Stimulated activated CD8-positive, alpha-beta memory T cell treated with anti-CD3 and anti-CD28 coated beads, Interleukin-15, amount 100 ng/mL, for 24 hours (primary cell): ENCODE measurements at places on chromosomes 11 and 22.

GRCh38 chr11:115929618-115930129 is 425.5 kb upstream of the CADM1 start:
- DNase-seq: no peak

DNA sequence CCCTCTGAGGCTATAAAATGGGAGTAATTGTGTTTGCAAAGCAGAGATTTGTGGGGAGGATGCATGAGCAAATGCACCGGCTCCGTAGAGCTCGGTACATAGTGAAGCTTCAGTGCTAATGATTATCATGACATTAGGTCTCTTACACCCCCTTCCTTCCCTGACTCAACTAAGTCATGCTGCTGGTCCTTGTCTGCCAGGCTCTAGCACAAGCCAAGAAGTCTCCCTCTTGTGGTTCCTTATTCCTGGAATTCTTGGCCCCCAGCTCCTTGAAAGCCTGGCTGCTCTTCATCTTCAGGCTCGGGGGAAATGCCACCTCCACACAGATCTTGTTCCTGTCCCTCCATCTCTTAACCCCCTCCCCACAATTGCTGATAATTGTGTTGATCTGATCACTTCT is 45.7 kb upstream of the SYT13 start:
- no peak for DNase-seq

- DNase-seq: no peak
Observed at GRCh38 chr22:38549101-38549894, 20.7 kb downstream of the DMC1 start.

DNA sequence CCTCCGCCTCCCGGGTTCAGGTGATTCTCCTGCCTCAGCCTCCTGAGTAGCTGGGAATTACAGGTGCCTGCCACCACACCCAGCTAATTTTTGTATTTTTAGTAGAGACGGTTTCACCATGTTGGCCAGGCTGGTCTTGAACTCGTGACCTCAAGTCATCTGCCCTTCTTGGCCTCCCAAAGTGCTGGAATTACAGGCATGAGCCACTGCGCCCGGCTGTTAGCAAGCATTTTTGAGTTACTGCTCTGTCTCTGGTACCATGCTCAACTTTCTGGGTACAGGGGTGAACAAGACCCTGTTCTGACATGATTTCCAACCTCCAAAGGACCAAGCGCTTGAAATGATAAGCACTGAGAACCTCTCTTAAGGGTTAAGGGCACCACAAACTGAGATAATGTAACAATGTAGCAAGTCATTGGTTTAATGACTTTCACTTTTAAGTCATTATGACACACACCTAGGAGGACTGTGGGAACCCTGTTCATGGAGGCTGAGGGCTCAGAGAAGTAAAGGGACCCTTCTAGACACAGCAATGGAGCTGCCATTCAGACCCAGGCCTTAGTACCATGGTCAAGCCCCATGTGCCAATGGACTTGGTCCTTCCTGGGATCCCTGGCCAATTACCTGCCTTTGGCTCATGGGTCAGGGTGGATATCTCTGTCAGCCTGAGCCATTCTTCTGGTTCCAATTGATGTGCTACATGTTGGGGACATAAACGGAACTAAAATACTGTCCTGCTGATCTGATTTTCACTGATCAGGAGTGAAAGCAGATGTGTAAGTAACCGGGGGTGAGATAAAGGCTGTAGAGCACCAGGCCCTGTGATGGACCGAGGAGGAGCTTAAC is 11.6 kb downstream of the SLC3A2 start:
- DNase-seq: no peak

DNA sequence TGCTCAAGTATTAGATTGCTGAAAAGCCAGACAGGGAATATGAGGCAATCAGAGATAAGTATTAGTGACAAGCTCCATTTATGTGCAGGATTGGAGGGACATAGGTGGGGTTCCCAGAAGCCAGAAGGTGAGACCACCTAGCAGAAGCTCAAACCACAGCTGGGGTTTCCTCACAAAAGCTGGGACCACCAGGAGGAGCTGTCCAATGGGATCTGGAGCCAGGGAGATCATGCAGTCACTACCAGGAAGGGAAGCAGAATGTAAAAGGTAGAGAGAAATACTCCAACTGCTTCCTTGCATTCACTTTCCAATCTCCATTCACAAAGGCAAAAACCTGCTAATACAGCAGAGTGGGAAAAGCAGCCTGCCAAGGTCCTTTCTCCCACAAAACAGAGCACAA is 5.2 kb upstream of the FSHB start:
- no peak for DNase-seq

GRCh38 chr22:39349506-39349966 is 255 bp upstream of the SYNGR1 start:
- no peak for DNase-seq

GRCh38 chr11:119592642-119593041 is 136.4 kb downstream of the NECTIN1 start:
- no peak for DNase-seq

DNA sequence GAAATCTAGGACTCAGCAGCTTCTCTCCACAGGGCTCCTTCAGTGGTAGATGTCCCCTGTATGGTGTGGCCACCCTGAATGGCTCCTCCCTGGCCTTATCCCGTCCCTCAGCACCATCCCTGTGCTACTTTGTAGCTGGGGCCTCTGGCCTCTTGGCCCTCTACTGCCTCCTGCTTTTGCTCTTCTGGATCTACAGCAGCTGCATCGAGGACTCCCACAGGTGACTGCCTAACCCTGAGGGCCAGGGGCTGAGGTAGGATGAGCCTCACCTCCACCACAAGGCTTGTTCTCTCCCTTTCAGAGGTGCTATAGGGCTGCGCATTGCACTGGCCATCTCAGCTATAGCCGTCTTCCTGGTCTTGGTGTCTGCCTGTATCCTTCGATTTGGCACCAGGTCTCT is 1.8 kb downstream of the TMEM179B start:
- DNase-seq: no peak

GRCh38 chr11:31799435-31800397 is 11.4 kb downstream of the PAX6 start:
- no peak for DNase-seq

DNA sequence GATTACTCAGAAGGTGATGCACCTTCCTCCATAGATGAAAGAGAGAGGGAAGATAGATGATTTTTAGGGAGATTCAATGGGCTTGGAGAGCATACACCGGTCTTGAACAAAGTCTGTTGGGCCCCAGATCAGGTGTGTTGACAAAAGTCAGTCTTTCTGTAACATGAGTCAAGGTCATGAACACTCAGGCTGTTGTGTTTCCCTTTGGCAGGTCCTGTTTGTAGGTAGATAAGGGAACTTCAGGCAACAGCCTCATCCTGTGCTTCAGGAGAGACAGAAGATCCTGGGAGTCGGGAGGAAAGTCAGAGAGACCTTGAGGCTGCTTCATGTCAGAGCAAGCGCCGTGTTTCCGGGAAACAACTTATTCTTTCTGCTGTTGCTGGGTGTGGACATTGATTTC is 703.1 kb downstream of the BRD1 start:
- DNase-seq: no peak

GRCh38 chr11:58739725-58740430 is 8.1 kb upstream of the GLYAT start:
- DNase-seq: no peak
